ENCODE measurements at places on chromosomes 5 and 9. TPM values are rescaled to one million over a fixed set of nuclear protein-coding genes. Genes with fewer than 3 reads are reported as not detected.
A peak's percentile ranks its signal among the peaks of the same experiment; 100 is the strongest.

Gene COL23A1
- total RNA-seq, result not detected

DNA sequence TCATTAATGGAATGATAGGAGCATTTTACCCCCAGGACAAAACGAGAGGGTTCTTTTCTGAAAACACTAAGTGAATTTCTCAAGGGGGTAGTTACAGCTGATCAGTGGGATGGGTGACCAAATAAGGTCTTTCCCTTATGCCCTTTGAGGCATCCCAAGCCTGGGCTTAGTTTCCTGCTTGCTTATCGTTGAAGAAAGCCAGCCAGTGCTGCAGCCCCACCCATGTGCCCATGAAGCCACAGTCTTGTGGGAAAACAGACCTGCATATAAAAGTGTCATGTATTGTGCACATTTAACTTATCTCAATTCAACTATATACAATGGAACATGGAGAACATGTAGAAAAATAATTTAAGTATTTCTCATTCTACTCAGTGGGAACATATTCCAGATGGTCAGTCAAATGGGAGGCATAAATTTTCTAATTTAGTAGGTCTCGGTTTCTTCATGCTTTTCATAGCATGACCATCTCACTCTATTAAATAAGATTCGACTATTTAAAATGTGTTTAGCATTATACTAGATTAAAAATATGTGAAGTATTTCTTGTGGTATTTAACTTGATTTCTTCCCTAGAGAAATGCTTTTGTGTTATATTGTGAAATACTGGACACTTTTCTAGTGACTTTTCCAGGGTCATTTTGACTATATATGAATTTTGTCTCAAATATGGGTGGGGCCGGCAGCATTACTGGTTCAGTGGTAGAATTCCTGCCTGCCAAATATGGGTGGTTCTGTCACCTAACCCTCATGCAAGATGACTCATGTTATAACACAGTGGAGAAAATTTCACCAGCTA lies 189.7 kb upstream of the SGCD start:
- H3K4me3 ChIP-seq, result no peak overlapping the region
- no peaks in the 10 kb centered on the region for H3K36me3 ChIP-seq
- no peak for DNase-seq
- H3K27me3 ChIP-seq, result no peaks in the 10 kb centered on the region
- no peak overlapping the region for H3K27ac ChIP-seq
- H3K4me1 ChIP-seq, result no peaks in the 10 kb centered on the region

DNA sequence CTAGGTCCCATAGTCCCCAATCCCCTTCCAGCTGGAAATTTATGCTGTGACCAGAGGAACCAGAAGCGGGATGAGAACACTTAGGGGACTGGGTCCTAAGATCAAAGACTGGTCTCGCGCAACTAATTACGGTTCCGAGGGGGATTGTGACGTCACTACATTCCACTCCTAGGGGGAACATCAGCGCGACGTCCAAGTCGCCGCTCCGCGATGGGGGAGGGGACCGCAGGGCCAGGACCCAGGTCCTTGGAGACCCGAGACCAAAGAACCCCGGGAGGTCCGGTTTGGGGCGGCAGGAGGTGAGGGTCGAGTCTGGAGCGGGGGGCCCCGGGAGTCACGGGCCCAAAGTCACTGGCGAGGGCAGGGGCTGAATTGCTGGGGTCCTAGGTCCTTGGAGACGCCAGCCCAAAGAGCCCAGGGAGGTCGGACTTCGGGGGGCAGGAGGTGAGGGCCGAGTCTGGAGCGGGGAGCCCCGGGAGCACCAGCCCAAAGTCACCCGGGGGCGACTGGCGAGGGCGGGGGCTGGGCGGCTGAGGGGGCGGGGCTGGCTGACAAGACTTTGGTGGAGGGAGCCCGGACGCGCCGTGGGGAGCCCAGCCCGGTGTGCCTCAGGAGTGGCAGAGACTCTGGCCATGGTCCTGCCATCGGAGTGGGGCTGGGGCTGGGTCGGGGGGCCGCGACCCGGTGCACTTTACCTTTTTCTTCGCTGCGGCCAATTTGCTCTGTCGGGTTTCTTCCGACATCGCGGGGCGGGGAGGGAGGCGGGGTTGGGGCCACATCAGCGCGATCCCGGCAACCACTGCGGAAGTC lies at the start of gene GOLGA2:
Gene GOLGA2, minus strand, starts transcription at position 810 of the 810 bp plus-strand sequence. Its CDS starts 31 bp downstream, at position 779.
- peak within 1 kb of the TSS; percentile 93 for H3K4me3 ChIP-seq
- H3K27me3 ChIP-seq, result no peaks in the 10 kb centered on the region
- DNase-seq, result peak; percentile 24
- peak within 1 kb of the TSS; percentile 92 for H3K27ac ChIP-seq

DNA sequence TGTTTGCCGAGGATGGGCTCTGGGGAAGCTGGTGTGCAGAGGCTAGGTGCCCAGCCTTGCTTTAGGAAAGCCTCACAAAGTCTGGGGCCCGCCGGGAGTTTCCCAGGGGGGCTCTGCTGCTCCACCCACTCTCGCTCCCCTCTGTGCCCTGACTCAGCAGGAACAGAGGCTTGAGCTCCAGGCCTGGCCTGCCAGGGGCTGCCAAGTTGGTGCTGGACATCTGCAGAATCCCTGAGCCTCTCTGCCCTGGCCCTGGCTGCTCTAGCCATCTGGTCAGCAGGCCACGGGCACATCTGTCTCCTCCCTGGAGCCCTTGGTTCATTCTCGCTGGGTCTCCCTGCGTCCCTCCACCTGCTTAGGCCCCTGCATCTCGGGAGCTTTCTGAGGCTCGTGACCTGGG lies 647 bp upstream of the ADAMTSL2 start:
- DNase-seq, result no peak
- H3K27me3 ChIP-seq, result no peaks in the 10 kb centered on the region
- H3K4me1 ChIP-seq, result no peaks in the 10 kb centered on the region
- no peaks in the 10 kb centered on the region for H3K36me3 ChIP-seq

GRCh38 chr5:92574023-92574422 lies 1007.0 kb downstream of the NR2F1-AS1 start:
- H3K27ac ChIP-seq, result no peak overlapping the region
- DNase-seq, result no peak
- H3K27me3 ChIP-seq, result no peaks in the 10 kb centered on the region
- no peaks in the 10 kb centered on the region for H3K4me1 ChIP-seq
- no peak overlapping the region for H3K4me3 ChIP-seq

Measured in HCT116 (cell line).